CD8-positive, alpha-beta memory T cell (primary cell): ENCODE measurements at places on chromosomes 12 and 14. TPM values are rescaled to one million over a fixed set of nuclear protein-coding genes. Genes with fewer than 3 reads are reported as not detected.

DNA sequence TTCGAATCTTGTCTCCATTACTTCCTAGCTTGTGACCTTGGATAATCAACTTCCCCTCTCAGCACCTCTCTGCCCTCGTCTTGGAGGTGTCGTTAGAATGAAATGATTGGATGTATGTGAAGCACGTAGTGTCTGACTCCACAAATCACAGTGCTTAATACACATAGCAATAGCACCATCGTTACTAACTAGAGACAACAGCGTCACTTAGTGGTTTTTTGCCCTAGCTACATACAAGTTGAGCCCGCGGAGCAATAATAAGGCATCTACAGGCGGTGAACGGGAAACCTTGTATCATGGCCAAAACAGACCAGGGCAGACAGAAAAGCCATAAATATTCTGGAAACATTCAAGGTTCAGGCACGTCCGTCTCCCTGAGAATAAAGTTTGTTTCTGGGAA, 154.9 kb downstream of the ASCL4 start:
- no peak for DNase-seq
- H3K27me3 ChIP-seq, result no peaks in the 10 kb centered on the region
- H3K4me3 ChIP-seq, result no peak overlapping the region

DNA sequence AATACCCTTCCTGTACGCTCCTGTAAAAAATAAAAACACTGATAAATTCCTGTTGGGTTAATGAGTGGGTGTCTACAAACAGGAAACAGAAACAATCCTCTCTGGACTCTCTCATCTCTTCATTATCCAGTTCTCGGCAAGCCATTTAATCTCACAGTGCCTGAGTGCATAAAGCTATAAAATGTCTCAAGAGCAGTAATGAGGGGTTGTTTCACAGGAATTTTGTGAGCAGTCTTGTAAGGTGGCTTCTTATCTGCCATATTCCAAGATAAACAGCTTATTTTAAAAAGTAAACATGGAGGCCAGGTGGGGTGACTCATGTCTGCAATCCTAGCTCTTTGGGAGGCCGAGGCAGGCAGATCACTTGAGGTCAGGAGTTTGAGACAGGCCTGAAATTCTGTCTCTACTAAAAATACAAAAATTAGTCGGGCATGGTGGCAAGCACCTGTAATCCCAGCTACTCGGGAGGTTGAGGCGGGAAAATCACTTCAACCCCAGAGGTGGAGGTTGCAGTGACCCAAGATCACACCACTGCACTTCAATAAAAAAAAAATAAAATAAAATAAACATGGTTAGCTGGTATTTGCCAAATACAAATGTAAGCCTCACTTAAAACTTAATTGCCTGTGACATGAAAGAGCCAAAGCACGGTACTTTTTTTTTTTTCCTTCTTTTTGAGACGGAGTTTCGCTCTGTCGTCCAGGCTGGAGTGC, 54.0 kb downstream of the CLIP1 start:
- DNase-seq, result no peak
- no peaks in the 10 kb centered on the region for H3K36me3 ChIP-seq
- peak overlapping the region; percentile 61 for H3K27ac ChIP-seq
- no peaks in the 10 kb centered on the region for H3K4me1 ChIP-seq

- peak overlapping the region; percentile 49 for H3K27ac ChIP-seq
- DNase-seq, result peak; percentile 83
- no peaks in the 10 kb centered on the region for H3K36me3 ChIP-seq
- peaks cover 66% of the 10 kb centered on the region for H3K4me1 ChIP-seq
These were observed 57.9 kb upstream of the PNMA1 start for GRCh38 chr14:73771848-73772638.

- H3K4me1 ChIP-seq, result no peaks in the 10 kb centered on the region
- H3K27me3 ChIP-seq, result no peaks in the 10 kb centered on the region
- H3K36me3 ChIP-seq, result no peaks in the 10 kb centered on the region
These were observed 11.6 kb downstream of the CAPZA3 start for GRCh38 chr12:18749386-18749957.

DNA sequence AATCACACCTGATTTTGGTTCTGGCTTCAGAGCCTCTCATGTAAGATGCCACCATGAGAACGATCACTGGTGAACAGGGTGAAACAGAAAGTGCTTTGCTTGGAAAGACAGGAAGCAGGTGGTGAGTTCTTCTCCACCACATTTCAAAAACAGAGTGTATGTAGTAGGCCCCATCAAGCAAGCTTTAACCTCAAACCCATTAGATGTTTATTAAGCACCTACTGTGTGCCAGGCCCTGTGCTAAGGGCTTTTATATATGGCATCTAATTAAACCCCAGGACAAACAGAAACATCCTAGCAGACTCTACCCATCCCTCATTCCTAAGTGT, 47.8 kb upstream of the MED13L start:
- no peak overlapping the region for H3K4me3 ChIP-seq
- peaks cover 17% of the 10 kb centered on the region for H3K4me1 ChIP-seq
- no peaks in the 10 kb centered on the region for H3K36me3 ChIP-seq
- DNase-seq, result no peak
- no peak overlapping the region for H3K27ac ChIP-seq

DNA sequence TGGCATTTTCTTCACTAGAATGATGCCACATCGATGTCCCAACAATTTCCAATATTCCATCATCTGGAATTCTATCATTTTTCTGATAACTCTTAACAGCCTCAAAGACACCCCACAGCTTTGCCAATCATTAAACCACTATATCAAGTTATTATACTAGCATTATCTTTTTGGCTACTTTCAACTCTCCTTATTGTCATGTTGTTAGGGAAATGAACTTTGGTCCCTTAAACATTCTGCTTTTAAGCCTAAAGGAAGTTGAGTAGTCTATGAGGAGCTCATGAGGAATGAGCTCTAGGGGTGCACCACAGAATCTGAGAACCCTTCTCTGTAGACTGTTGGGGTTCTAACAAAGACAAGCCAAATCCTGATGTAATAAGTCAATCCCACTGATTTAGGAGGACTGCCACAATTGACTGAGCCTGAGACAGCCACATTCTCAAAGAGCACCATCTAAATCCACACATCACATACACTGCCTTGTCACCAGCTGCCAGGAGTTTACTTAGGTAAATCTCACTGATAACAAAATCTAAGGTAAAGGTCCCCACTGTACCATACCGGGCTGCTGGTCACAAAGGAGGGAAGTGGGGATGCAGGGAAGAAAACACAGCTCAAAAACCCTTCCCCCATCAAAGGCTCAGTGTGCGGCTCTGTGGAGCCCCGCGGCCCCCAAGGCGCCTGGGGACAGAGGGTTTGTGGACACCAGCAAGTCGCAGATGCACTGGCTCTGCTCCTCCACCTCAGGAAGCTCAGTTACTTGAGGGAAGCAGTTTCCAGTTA, 58.2 kb downstream of the SETD3 start:
- no peak overlapping the region for H3K27ac ChIP-seq
- no peak for DNase-seq
- no peaks in the 10 kb centered on the region for H3K36me3 ChIP-seq
- no peaks in the 10 kb centered on the region for H3K27me3 ChIP-seq

DNA sequence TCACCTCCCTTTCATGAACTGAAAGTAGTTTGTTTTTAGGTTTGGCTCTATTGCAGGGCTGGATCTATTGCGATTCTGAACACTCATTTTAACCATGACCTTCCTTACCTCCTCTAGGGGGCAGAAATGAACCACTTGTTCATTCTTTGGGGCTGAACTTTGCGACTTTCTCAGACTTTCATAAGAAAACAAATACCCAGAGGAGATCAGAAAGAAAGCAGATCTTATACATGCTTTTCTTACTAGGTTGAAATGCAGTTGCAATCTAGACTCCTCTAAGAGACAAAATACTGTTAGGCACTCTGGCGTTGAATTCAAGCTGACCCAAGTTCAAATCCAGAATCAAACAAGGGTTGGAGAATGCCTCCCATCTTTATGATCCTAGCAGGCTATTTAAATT, 32.6 kb upstream of the PLEKHG3 start:
- peaks cover 14% of the 10 kb centered on the region for H3K4me1 ChIP-seq
- H3K4me3 ChIP-seq, result no peak overlapping the region
- H3K27ac ChIP-seq, result no peak overlapping the region
- peak; percentile 58 for DNase-seq

- no peaks in the 10 kb centered on the region for H3K27me3 ChIP-seq
- H3K36me3 ChIP-seq, result no peaks in the 10 kb centered on the region
- H3K4me3 ChIP-seq, result no peak overlapping the region
These were observed 421.8 kb upstream of the PDE3A start for GRCh38 chr12:19946550-19946949.

GRCh38 chr12:72679147-72679757, 407.1 kb downstream of the TRHDE start:
- no peaks in the 10 kb centered on the region for H3K27me3 ChIP-seq
- no peak overlapping the region for H3K4me3 ChIP-seq
- no peak for DNase-seq
- H3K36me3 ChIP-seq, result no peaks in the 10 kb centered on the region
- no peaks in the 10 kb centered on the region for H3K4me1 ChIP-seq
- H3K27ac ChIP-seq, result no peak overlapping the region

Gene XRCC3
- total RNA-seq, result 54.4 TPM

Gene PTPRR
- total RNA-seq, result not detected

Gene MYO1H
- not detected for total RNA-seq

Gene FBXL14
- 22.1 TPM for total RNA-seq

Gene PTHLH
- total RNA-seq, result 0.33 TPM

Gene SPX
- total RNA-seq, result 0.28 TPM
